ENCODE measurements at places on chromosomes 4 and X.
A peak's percentile ranks its signal among the peaks of the same experiment; 100 is the strongest.

GRCh38 chr4:71518283-71518989, 179.6 kb downstream of the SLC4A4 start:
- no peak for DNase-seq

DNA sequence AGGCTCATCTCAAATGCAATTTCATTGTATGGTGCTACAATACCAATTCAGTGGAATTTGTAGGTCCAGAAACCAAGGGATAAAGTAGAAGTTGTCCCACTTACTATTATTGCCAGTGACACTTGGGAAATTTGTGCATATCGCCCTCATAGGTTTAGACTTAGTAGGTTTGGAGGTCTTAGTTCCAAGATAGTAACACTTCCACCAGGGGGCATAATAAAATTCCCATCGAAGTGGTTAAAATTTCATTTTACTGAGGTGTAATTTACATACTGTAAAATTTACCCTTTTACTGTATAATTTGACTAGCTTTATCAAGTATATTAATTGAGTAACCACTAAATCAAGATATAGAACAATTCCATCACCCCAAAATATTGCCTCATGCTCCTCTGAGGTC, 174.6 kb downstream of the INPP4B start:
- no peak for DNase-seq

- no peak for DNase-seq
Observed at GRCh38 chr4:87881115-87881514, 48.3 kb downstream of the MEPE start.

DNA sequence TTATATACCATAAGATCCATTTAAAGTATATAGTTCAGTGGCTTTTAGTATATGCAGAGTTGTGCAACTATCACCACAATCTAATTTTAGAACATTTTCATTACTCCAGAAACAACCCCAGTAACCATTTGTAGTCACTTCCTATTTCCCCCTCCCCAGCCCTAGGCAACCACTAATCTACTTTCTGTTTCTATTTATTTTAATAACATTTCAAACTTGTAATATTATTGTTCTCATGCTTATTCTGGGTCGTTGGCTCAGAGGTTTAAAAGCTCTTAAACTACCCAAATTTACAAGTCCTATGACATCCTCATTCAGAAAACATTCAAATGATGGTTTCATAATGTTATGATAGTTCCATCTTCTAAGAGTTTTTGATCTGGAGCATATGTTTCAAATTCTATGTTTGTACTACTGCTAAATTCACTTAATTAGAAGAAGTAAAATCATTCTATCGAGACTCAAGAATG, 18.4 kb downstream of the XIAP start:
- no peak for DNase-seq

DNA sequence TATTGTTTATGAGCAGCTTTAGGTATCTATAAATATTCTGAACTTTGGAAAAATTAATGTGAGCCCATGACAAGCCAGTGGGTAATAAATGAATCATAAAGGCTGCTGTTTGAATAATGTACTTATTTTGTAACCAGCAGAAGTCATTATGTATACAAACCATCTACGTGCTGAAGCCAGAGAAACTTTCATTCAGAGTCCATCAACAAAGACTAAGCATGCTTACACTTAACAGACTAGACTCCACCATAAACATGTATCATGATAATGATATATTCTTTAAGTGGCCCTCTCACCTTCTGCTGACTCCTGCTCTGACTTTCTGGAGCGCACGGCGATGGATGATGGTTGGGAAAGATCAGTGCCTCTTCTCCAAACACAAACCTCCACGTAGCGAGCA, 72.0 kb downstream of the SMARCA5 start:
- no peak for DNase-seq

- DNase-seq = no peak
Observed at GRCh38 chr4:42906341-42906740, 13.8 kb downstream of the GRXCR1 start.

- DNase-seq = no peak
Observed at GRCh38 chrX:8731559-8732395, at the start of gene ANOS1. Gene ANOS1 (minus strand): TSS chrX:8732137. CDS start chrX:8732036, 101 bp downstream.

GRCh38 chr4:103915224-103915869, 195.6 kb upstream of the TACR3 start:
- no peak for DNase-seq

- DNase-seq = peak; percentile 59
Observed at GRCh38 chr4:144787365-144788258, 141.7 kb downstream of the HHIP start.

- DNase-seq = no peak
Observed at GRCh38 chr4:164207460-164207859, 546.5 kb upstream of the SMIM31 start.

- no peak for DNase-seq
Observed at GRCh38 chrX:22934640-22935039, 65.1 kb upstream of the DDX53 start.

DNA sequence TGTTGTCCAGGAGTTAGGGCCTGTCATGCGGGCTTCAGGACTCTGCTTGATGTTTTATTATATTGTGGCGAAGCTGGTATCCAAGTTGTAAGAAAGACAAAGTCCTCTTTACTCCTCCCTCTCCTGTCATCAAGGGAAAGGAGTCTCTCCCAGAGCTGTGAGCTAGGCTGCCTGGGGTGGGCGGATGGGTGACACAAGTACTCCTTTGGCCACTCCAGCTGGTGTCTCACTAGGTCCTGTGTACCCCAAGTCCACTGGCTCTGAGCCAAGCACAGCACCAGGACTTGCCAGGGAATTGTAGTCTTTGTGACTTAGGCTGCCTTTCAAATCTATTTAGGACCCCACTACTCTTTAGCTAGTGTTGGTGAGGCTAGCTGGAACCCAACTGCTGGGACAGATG, 36.7 kb upstream of the RPS6KA6 start:
- DNase-seq = no peak

Data from HAP-1 (cell line).